ENCODE measurements at places on chromosomes 5 and 9.

DNA sequence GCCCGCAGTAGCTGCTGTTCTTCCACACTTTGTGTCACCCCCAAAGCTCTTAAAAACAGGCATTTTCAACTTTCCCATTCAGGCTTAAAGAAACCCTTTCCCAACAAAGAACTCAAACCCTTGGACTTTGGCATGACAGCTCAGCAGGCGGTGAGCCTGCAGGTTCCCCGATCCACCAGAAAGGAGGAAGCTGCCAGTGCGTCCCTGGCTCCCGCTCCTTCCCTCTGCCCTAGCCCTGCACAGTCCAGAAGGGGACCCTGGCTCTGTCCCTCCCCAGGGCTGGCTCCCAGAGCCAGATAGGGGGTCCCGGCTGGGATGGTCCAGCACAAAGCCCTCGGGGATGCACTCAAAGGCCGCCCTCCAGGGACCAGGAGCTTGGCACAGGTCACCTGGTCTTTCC lies 9.6 kb downstream of the SLC9A3 start:
- DNase-seq, result no peak

DNA sequence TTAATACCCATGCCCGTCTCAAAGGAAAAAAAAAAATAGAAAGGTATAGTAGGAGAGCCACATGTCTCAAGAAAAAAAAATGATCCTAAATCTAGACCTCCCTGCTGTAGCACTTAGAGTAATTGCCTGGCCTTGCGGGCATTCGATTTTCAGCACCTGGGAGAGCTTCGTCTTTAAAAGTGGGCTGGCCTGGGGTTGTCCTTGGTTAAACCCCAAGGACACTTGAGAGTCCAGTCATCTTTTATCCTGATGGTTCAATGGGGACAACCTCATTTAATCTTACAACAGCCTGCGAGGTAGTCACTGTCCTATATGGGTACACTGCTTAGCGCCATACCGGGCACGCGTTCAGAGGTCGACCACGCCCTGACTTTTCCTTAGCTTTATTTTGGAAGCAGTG lies 60.1 kb downstream of the MAT2B start:
- no peak for DNase-seq

- peak; percentile 1 for DNase-seq
Observed at GRCh38 chr9:22079873-22080341, 70.8 kb upstream of the CDKN2B start.

DNA sequence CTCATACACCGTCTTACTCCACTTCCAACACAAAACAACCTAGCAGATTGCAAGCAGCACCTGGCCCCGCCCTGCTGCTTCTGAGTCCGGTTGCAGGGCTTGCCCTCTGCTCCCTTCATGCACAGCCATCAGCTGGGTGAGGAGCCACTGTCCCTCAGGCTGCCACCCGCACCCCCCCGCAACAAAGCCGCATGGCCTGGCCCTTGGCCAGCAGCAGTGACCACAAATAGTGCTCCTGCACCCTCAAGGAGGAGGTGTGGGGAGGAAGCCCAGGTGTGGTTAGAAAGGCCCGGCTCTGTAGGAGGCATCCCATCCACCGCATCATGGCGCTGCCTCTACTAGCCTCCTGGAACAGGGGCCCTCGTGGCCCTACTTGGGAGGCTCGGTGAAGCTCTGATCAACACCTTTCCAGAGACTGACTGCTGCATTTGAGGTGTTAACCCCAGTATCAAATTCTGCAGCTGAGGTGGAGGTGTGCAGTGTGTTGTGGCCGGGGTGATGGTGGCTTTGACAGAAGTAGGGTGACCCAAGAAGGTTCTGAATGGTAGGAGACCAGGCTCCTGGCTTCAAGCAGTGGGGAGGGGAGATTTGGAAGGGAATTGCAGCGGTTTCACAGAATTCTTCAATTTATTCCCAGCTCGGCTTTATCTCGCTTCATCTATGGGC lies 52.7 kb downstream of the WNK2 start:
- DNase-seq, result peak; percentile 27

GRCh38 chr5:1998348-1998669 lies 115.6 kb upstream of the IRX4 start:
- no peak for DNase-seq

DNA sequence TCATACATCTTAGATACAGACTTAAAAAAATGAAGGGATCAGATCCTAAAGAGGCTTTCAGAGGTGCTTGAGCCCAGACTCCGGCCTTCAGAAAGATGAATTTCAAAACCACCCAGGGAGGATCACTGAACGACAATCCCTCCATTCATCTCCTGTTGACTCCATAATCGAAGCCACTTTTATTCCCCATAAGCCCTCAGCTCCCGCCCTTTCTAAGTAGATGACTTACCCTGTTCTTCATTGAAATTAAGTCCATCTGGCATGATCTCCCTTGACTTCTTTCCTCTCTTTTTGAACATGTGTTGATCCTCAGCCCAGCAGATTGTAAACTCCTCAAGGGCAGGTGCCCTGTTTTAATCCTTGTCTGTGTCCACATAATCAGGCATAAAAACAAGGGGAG lies 50.8 kb upstream of the ASTN2 start:
- no peak for DNase-seq

DNA sequence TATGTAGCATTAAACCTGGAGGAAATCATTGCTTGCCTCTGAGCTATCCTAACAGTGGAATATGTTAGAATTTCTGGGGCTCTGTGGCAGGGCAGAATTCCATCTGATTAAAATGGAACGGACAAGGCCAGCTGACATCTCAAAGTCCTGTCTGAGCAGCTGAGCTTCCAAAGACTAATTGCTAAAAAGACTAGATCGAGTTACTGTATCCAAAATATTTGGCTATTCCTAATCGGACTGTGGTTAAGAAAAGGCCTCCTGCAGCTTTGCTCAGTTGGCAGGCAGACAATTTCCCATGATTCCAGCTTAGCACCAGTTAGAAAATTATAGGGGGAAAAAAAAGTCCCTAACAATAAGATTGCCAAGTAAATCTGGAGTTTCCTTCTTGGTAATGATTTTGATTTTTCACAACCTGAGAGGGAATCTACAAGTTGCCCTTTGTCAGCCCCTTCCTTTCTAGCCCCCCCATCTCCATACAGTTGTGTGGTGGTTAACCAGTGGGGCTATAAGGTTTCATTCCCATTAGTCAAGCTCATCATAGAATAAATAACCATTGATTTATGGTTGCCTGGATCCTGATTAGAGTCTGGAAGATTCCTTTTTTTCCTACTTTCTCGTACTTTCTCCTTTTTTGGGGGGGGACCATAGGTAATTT lies 26.4 kb downstream of the PTGR1 start:
- no peak for DNase-seq

GRCh38 chr5:51286046-51286445 lies 97.2 kb upstream of the ISL1 start:
- no peak for DNase-seq

GRCh38 chr5:168317521-168318147 lies 26.2 kb downstream of the WWC1 start:
- no peak for DNase-seq

- DNase-seq, result no peak
Observed at GRCh38 chr5:164610374-164610773, 1105.0 kb downstream of the MAT2B start.

DNA sequence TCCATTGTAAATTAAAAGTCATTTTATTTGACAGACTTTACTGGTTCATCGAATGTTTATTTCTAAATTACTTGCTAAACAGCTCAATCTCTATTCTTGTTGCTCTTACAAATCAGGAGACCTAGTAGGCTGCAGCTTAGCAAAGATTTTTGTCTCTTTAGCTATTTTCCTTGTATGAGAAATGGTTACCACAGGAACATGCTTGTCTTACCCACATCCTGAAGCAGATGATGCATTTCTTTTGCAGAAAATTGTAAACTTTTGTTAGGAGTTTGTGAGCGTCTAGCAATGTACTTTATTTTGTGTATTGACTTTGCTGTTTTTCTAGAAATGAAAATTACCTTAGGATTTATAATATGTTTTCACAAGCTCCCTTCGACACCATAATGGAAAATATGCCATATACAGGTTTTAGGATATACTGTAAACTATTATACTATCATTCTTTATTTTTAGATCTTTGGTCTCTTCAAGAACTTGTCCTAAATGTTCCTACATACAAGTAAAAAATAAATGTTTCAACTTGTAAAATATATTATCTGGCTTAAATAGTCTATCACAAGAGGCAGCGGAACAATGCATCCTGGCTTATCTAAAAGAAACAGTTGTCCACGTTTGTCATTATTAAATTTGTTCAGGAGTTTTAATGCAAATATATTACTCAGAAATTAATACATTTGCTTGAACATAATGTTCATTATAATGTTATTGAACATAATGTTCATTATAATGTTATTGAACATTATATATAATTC lies 54.1 kb downstream of the SPEF2 start:
- no peak for DNase-seq

- DNase-seq, result no peak
Observed at GRCh38 chr5:168552146-168552545, 23.0 kb downstream of the FBLL1 start.

DNA sequence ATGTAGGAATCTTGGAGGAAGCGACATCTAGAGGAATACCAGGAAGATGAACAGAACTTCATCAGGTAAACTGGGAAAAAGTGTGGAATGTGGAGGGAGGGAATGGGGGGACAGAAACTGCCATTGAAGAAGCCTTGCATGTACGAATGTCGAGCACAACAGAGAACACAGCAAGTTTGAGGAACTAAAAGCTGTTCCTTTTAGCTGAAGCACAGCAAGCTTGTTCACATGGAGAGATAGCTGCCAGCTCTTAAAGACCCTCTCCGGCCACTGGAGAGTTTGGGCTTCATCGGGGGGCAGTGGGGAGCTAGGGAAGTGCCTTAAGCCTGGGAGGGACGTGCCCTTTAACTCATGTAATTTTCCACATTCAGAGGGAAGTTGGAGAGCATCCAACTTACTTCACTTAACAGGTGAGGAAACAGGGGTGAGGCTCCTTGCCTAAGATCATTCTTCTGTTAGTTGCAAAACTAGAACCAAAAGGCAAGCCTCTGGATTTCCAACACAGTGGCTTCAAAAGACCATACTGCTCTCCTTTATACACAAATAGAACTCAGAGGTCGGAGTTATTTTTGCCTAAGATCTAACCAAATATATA lies 2.3 kb upstream of the CYFIP2 start:
- no peak for DNase-seq

DNA sequence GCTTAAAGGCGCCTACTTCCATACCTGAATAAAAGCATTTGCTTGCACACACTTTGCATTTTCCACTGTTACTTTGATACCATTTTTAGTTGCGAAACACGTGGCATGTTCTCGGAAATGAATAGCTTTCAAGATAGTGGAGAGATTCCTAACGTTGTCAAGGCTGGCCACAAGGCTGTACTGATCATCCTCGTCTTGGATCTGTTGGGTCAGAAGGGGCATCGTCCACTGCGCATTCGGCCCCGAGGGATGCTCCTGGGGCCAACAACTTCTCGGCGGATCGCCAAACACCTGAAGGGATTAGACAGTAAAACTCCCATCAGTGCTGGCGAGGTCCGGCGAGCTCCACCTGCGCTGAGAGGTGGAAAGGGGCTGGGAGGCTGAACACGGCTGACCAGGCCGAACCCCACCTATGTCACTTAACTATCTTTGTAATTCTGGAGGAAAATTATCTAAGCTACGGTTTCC lies 599 bp downstream of the RAD1 start:
- no peak for DNase-seq

- DNase-seq, result no peak
Observed at GRCh38 chr5:133704411-133704810, 92.1 kb upstream of the FSTL4 start.

GRCh38 chr9:16811987-16812685 lies 58.3 kb downstream of the BNC2 start:
- DNase-seq, result no peak

GRCh38 chr9:6418764-6419163 lies 5.8 kb downstream of the UHRF2 start:
- DNase-seq, result no peak

GRCh38 chr9:107588393-107588792 lies 98.8 kb upstream of the KLF4 start:
- DNase-seq, result no peak

- DNase-seq, result no peak
Observed at GRCh38 chr5:39220280-39221030, 1.1 kb upstream of the FYB1 start.

DNA sequence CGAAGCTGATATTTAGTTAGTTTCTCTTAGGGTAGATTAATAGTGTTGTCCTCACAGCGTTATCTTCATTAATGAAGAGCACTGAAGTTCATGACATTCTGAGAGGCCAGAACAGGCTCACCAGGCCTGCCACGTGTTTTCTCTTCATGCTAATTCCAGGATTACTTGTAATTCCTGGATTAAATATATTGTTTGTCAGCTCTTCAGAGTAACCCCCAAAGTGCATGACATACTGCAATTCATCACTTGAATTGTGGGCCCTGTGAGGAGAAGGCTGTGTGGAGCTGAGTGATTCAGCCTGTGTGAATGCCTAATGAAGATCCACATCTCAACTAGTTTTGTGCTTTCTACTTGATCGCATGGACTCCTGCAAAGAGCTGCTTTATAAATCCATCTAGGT lies 401.0 kb upstream of the ADAMTSL1 start:
- DNase-seq, result no peak

- no peak for DNase-seq
Observed at GRCh38 chr5:94993491-94993890, 291.4 kb downstream of the MCTP1 start.

- no peak for DNase-seq
Observed at GRCh38 chr5:73114044-73114688, 6.2 kb upstream of the TMEM171 start.

GRCh38 chr9:138060881-138061280 lies 183.3 kb downstream of the CACNA1B start:
- DNase-seq, result no peak

DNA sequence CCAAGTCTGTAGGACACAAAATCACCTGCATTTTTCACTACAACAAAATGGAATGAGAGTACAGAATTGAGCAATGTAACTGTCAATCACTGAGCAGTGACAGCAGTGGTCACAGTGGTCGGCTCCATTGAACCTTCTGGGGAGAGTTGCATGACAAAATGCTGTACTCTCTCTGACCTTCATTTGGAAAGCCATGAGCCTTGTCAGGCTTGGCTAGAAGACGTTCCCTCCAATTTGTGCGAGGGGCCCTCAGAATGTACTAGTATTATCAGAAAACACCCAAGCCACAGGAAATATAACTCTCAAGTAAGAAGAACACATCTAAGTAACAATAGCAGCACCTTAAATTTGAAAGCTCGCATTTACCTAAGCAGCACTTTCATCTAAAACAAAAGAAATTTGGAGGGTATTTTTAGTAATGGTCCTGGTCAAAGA lies 425.6 kb upstream of the MEF2C start:
- no peak for DNase-seq

GRCh38 chr9:33881635-33882034 lies 64.7 kb downstream of the UBE2R2 start:
- no peak for DNase-seq

GRCh38 chr5:158068964-158069363 lies 210.0 kb upstream of the CLINT1 start:
- no peak for DNase-seq

GRCh38 chr5:159442206-159442850 lies 112.0 kb upstream of the IL12B start:
- DNase-seq, result no peak

GRCh38 chr5:169542811-169543210 lies 40.8 kb upstream of the SPDL1 start:
- no peak for DNase-seq

Data from CD4-positive, alpha-beta T cell treated with Interleukin-1 beta for 1 hour (primary cell).